ENCODE measurements at places on chromosomes 1 and 21. TPM values are rescaled to one million over a fixed set of nuclear protein-coding genes. Genes with fewer than 3 reads are reported as not detected.

DNA sequence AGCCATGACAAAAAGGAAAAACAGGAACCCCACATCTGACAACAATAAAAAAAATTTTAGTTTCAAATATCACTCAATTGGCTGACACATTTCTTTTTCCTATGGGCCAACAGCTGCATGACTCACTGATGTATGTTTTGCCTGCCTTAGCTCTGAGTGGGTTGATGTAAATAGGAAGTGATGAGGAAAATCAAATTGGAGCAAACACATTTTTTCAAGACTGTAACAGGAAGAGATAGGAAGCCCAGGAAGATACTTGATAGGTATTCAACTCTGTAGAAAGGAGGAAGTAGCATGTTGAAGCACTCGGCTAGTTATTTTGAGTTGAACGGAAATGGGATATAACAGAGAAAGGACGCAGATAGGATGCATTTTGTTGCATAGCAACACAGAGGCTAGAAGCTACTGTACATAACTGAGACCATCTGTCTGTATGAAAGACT, 168.0 kb upstream of the NR5A2 start:
- peak; percentile 6 for DNase-seq

DNA sequence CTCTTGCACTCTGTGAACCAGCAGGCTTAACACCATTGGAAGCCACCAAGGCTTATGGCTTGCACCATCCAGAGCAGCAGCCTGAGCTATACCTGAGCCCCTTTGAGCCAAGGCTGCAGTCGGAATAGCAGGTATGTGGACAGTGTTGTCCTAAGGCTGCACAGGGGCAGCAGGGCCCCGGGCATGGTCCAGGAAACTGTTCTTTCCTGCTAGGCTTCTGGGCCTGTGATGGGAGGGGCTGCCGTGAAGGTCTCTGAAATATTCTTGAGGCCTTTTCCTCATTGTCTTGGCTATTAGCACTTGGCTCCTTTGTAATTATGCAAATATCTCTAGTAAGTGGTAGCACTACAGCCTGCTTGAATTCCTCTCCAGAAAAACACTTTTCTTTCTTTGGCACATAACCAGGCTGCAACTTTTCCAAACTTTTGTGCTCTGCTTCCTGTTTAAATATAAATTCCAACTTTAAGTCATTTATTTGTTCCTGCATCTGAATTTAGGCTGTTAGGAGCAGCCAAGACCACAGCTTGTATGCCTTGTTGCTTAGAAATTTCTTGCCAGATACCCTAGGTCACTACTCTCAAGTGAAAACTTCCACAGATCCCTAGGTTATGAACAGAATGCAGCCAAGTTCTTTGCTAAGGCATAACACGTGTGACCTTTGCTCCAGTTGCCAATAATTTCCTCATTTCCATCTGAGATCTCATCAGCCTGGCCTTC, 5.2 kb downstream of the KRTAP20-4 start:
- no peak for DNase-seq

DNA sequence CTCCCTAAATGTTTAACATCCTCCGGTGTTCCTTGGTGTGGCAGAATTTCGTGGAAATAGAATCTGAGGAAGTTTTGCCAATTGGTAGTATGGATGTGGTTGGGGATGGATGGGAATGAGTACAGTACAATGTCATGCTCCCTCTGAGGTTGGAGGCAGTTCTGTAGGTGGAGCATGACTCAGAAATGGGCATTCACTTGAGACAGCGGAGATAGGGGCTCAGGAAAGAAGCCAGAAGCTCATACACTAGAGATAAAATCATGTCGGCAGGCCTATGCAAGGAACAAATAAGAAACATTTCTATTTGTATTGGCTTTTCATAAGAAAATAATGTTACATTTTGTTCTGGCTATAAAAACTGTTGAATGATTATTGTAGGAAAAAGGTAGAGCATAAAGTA, 196.0 kb downstream of the URB2 start:
- DNase-seq, result no peak

- DNase-seq, result no peak
Measured at GRCh38 chr1:209643285-209644020, 8.8 kb downstream of the LAMB3 start.

- DNase-seq, result no peak
Measured at GRCh38 chr1:160351629-160352028, 8.4 kb downstream of the NCSTN start.

The RASAL2 gene
- total RNA-seq, result not detected

GRCh38 chr21:38424305-38425019, 73.8 kb downstream of the ERG start:
- no peak for DNase-seq

- DNase-seq, result no peak
Measured at GRCh38 chr1:51576085-51576444, 40.8 kb upstream of the OSBPL9 start.

The PRRX1 gene
- total RNA-seq, result not detected

GRCh38 chr1:20493309-20493708, 7.3 kb upstream of the CAMK2N1 start:
- no peak for DNase-seq

The FABP3 gene
- total RNA-seq, result not detected

Data from activated naive CD4-positive, alpha-beta T cell treated with anti-CD3 and anti-CD28 coated beads for 36 hours (primary cell).